ENCODE measurements at places on chromosomes 7 and 10.

- no peak for DNase-seq
Observed at GRCh38 chr10:119177708-119178371, 772 bp downstream of the PRDX3 start.

GRCh38 chr7:116560021-116560970, 35.5 kb downstream of the CAV1 start:
- DNase-seq, result no peak

- no peak for DNase-seq
Observed at GRCh38 chr7:82018226-82018625, 248.4 kb upstream of the HGF start.

DNA sequence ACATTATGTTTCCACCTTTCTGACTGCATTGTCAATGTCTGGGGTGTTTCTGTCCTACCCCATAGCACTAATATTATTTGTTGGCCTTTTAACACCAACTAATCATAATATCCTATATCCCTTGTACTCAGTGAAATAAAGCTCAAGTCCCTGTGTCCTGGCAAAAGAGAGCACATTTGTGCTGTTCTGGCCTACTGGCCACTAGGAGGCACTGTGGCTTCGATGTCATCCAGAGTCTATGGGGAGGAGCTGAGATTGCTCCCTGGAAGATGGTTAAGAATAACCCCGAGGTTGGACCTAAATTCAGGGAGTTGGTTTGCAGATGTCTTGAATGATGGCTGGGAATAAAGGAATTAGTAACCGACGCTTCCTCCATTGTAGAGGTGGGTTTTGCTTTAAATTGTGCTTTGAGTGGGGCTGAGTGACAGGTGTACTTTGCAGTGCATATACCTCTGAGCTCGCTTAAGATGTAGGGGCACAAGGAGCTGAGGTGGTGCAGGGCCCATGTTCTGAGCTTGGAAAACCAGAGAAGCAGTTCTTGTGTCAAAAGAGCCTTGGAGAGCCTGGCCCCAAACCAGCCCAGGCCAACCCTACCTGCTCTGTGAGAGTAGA, 191.2 kb upstream of the PRSS1 start:
- DNase-seq, result peak; percentile 2

DNA sequence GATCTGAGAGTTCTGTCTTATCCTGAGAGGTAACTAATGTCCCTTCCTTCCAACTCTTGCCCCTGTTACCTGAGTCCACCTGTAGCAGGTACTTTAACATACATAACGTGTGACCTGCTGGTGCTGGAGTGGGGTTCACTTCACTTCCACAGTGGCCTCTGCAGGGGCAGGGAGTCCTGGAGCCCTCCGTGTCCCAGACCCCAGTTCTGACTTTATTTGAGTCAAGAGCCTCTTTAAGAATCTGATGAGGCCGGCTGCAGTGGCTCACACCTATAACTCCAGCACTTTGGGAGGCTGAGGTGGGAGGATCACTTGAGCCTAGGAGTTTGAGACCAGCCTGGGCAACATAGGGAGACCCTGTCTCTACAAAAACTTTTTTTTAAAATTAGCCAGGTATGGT, 117.0 kb upstream of the RET start:
- no peak for DNase-seq

DNA sequence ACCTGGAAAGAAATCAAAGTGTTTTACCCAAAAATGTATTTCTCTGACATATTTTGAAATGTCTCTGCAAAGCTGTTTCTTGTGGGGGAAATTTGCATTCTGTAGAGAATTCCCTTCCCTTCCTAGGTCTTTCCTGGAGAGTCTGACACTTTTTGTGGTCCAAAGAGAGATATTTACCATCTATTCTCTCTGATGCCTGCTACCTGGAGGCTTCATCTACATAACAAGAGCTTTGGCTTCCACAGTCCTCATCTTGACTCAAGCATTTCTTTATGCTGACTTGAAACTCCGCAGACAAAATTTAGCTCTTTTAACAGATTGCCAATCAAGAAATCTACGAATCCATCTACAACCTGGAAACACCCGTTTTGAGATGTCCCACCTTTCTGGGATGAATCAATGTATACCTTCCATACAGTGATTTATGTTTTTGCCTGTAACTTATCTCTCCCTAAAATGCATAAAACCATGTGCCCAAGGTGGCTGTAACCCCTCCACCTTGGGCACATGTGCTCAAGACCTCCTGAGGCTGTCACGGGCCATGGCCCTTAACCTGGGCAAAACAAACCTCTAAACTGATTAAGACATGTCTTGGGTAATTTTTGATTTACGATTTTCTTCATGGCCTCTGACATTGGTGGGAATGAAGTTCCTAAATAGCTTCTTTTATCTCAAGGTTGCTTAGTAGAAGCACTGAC, 334.7 kb downstream of the GALNT17 start:
- no peak for DNase-seq

- DNase-seq, result no peak
Observed at GRCh38 chr10:78170026-78170475, 136.4 kb downstream of the RPS24 start.

DNA sequence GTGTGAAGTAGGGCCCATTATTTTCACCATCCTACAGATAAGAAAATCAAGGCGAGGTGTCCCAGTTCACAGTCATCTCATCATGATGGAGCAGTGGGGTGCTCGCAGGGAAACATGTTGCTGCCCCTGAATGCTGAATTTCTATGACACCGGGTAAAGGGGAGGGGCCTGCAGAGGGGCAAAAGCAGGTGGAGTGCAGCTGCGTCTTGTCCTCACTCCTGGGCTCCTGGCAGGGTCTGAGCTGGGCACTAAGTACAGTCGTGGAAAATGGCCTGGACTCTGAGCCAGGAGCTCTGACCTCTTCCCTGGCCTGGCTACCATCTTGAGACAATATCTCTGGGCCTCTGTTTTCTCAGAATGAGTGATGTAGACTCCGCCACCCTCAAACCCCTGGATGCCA, 253.1 kb upstream of the PITRM1 start:
- no peak for DNase-seq

DNA sequence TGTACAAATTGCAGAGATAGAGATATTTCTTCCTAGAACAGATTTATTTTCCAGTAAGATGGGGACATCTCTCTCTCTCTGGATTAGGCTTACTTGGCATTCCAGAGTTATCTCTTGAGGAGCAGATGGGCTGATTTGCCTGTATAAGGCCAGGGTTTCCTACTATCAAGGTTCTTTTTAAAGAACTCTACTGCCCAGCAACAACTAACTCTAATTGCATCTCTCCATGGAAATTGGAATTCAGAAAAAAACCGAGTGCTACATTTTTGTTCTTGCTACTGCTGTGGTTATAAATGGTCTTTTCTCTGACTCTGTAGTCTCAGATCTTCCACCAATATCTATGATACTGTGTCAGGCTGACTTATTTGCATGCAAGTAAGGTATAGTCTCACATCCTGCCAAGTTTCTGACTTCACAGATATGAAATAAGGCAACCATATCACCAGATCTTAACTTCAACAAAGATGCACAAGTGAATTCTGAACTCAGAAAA, 161.1 kb downstream of the CRPPA start:
- DNase-seq, result no peak

DNA sequence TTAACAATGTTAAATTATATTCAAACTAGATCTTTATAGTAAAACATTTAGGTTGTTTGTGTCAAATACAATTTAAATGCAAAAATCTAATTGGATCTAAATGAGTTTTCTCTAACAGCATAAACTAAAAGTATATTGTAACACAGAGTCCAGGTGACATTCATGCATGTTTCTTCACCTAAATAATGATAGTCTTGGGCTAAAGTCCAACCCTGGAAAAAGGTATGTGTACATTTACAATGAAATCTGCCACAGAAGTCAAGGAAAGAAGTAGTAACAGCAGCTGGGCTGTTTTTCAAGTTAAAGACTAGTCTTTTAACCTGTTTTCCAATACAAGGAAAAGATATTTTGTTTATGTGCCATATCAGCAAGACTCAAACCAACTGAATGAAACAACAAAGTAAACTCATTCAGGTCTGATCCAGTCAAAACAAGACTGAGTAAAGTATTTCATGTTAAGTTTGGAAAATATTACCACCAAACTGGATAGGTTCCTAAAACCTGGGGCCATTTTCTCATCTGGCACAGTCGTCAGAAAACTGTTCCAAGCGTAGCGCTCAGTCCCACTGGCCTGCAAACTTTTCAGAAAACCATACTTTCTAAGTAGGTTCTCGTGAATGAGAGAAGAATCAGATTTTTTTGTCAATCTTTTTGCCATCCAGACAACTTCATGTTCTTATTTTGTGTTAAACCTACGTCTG, 349.2 kb downstream of the HGF start:
- DNase-seq, result no peak

GRCh38 chr10:128522551-128523308, 396.5 kb upstream of the MKI67 start:
- no peak for DNase-seq

- no peak for DNase-seq
Observed at GRCh38 chr10:88069338-88069737, 205.9 kb downstream of the PTEN start.

GRCh38 chr10:119637631-119638030, 13.5 kb upstream of the BAG3 start:
- DNase-seq, result no peak

GRCh38 chr7:159136442-159136841, 8.2 kb downstream of the VIPR2 start:
- no peak for DNase-seq

DNA sequence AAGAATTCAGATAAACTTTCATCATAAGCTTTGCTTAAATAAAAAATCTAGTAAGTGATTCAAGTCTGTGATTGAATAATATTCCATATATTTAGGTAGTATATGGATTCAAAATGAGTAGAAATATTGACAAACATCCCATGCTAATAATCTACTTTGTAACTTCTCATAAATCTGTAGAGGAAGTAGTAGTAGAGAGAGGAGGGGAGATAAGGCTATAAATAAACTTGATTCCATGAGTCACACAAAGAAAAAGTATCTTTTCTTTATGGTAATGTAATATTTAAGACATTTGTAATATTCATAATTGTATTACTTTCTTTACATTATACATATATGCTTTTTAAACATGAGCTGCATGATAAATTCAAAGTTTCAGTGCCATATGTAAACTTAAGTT, 25.6 kb upstream of the CD36 start:
- DNase-seq, result no peak

DNA sequence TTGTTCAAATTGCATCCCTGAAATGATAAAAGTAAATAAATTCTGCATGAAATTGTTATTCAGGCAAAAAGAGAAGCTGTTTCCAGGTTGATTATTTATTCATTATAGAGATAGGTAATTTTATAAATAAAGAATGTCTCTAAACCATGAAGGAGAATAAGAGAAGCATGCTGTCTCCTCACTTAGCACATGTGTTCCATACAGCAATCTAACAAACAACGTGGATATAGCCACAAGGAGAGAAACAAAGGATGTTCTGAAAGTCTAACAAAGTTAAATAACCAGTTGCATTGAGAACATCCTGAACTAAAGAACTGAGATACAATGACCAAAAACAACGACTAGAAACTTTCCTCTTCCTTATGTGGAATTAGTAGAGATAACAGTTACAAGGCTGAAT, 50.8 kb downstream of the NEBL start:
- no peak for DNase-seq

DNA sequence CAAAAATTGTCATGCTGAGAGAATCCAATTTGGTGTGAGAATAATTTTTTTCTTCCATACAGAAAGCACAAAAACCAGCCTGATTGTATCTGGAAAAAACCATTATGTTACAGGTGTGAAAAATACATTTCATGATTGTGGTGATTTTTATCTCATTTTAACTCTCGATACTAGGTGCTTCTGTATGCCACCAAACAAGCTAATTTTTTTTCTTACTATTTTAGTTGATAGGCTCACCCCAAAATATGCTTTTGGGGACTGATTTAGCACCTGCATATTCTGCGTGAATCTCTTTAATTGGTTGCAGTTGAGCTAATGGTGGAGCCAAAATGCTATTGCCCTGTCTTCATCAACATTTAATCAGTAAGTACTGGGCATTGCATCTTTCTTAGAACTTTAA, 1.9 kb downstream of the DMTF1 start:
- no peak for DNase-seq

DNA sequence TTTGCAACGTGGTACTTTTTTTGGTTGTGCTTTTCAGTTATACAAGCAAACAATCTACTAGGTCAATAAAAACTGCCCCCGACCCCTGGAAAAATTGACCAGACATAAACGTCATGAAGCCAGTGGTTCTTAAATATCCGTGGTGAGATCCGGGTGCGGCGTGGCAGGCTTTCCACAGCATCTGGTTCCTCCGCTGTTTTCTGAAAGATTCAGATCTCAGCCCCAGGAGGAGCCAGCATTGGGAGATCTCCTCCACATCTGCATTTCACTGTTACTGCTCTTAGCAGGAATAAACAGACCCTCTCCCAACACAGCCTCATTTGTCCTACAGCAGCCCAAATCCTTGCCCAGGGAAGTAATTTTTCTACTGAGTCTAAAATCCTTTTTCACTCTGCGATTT, 664.3 kb upstream of the FOXK1 start:
- DNase-seq, result no peak

DNA sequence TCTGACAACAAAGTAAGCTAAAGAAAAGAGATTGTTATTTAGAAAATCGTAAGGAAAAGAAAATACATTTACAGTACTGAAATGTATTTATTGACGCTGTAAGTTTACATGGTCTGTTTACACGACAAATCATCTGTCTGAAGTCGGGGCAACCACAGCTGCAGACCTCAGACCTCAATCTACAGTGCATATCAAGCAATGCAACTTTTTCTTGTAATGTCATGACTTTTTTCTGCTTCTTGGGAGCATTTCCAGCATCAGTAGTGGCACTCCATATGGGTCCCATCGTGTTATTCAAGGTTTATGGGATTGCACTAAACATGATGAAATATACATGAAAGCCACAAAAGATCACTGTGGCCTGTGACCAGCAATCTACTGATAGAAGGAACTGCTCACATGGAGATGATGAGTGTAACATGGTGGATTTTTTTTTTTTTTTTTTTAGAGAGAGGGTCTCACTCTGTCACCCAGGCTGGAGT, 77.1 kb downstream of the MTPN start:
- DNase-seq, result no peak

DNA sequence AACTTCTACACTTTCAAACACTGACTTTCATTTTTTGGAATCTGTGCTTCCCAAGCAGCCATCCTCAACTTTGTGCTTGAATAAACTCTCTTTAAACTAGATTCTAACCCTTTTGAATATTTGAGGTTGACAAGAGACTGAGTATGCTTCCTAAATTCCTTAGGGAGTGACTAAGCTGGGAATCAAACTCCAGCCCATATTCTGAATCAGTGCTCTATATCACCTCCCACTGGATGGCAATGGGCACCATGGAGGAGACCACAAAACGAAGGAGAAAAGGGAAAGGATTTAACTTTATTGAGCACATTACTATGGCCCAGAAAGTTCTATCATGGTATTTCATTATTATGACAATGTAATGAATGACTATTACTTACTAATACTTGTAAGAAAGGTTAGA, 17.2 kb upstream of the SLC26A4 start:
- no peak for DNase-seq
